Posterior vena cava (tissue), 2 donors: ENCODE measurements at places on chromosomes 16 and 17. TPM values are rescaled to one million over a fixed set of nuclear protein-coding genes. Genes with fewer than 3 reads are reported as not detected.
A peak's percentile ranks its signal among the peaks of the same experiment; 100 is the strongest.

- DNase-seq: no peak
Measured at GRCh38 chr16:30844671-30845449, 49.0 kb downstream of the BCL7C start.

- DNase-seq: no peak
Measured at GRCh38 chr17:71467719-71468118, 653.1 kb upstream of the SOX9 start.

- DNase-seq: no peak
Measured at GRCh38 chr16:2211923-2212347, 1.3 kb upstream of the BRICD5 start.

DNA sequence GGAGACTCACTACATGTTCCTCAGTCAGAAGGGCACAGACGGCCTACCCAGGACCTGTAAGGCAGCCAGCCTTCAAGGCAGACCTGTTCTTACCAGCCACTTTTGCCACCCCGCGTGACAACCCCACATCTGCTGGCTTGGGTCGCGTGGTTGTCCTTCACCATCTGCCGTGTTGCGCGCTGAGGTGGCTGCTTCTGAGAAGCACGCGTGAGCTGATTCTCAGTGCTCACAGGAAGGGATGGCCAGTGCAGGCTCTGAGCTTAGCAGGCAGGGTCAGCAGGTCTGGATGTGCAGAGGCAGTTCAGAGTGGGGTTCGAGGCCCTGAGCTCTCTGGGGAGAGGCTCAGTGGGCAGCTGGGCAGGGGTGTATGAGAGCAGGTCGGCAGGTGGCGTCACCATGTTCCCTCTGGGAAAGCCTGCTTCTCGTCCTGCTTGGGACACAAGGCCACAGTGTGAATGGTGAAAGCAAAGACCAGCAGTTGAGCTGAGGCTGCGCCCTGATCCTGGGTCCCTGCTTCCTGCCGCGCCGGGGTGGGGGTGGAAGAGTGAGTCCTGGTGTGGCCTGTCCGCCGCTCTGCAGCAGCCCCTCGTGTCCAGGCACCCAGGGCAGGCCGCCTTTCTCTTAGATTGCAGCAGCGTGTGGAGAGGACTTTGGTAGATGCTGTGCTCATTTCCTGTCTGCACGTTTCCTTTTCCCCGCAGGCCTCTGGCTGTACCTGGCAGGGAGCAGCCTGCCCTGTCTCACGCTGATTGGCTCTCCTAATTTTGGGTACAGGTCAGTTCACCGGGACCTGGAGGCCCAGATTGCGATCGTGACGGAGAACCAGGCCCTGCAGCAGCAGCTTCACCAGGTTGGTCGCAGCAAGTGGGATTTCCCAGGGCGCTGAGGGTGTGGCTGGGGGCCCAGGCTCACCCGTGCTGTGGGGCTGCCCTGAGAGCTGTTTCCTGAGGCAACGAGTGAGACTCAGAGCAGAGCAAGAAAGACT, 36.0 kb downstream of the PGS1 start:
- DNase-seq: no peak

GRCh38 chr17:79902146-79902791, 63.0 kb upstream of the CBX4 start:
- peak; percentile 49 for DNase-seq

DNA sequence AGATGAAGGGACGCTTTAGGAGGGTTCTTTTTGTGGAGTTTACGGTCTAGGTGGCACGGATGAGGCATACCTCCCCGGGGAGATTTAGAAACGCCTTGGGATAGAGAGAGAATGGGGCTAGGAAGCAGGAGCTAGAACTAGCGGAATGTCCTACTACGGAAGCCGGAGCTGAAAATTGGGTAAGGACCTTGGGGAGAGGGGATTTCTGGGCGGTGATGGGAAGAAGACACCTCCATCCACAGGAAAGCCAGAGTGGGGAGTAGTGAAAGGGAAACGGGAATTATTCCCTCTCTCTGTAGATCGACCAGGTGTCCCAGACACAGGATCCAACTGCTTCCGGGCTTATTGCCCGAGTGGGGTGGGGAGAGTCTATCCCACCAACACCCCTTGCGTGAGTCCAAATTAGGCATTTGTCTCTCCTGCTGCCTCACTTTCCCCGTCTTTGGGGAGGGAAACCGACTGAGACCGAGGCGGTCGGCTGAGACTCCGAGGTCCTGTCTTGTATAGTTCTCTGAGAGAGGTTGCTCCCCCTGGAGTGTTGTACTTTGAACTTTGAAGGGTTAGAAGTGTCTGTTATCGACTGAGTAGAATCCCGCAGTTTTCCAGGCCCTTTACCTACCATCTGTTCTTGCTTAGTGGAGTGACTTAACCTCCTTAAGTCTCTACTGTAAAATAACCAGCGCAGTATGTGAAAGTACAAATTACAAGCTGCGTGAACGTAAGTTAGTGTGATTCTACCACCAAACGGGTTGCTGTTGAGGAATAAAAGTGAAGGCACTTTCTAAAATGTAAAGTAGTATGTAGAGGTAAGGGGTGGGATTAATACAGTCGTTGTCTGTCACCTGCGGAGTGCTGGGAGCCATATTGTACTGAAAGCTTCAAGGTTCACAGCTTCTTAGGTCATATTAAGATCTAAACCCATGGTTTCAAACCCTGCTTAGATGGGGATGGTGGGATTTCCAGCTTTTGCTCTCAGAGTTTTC, 1.0 kb downstream of the RSPRY1 start:
- no peak for DNase-seq

The SMPD3 gene
- total RNA-seq: 0.19 TPM

The TBC1D16 gene
- total RNA-seq: 57.9 TPM

DNA sequence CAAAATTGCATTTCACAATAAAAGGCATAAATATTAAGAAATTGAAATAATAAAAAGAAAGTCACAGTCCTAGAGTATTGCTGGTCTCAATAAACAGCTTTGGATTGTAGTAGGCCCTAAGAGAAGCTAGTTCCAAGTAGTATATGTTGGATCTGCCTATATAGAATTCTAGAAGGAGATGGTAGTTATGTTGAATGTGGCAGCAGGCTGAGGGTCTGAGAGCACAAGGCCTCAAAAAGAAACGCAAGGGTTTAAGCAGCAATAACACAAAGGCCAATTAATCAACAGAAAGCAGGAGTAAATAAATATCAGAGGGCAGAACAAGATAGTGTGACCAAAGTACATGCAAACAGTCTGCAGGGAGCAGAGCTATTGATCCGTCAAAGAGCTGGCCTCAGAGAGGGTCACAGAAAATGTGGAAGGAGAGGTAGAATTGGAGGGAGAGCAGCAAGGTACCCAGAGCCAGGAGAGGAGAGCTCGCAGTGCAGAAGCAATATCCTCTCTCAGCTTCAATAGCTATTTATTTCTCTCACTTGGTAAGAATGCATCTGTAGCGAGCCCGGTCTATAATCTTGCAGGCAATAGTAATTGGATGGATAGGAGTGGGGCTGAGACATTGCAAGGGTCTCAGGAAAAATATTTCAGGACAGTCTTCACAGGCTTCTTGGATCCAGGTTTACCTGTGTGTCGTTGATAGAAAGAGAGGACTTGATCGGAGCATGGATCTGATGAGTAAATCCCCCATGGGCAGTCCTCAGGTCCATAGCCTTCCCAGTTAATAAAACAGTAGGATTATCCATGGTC, 25.1 kb upstream of the MED13 start:
- no peak for DNase-seq

The ABCA6 gene
- total RNA-seq: 58.6 TPM

- DNase-seq: no peak
Measured at GRCh38 chr17:76556765-76557367, 17.0 kb downstream of the PRCD start.

The CASKIN1 gene
- total RNA-seq: 0.05 TPM

The CTCF gene
- 27.6 TPM for total RNA-seq

DNA sequence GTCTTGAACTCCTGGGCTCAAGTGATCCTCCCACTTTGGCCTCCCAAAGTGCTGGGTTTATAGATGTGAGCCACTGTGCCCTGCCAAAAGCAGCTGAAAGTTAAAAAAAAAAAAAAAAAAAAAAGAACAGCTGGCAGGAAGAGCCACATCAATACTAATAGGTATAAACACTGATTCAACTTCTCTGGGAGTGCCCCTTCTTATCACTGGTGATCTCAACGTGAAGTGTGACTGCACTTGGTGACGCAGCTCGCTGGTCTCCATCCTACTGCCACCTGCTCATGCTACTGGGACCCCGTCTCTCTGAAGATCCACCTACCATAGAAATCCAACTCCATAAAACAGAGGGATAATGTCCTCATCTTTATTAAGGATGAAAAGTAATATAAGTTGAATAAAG, 40.8 kb downstream of the RNF157 start:
- no peak for DNase-seq

The KLHL10 gene
- 0.43 TPM for total RNA-seq

The TEKT5 gene
- 0.14 TPM for total RNA-seq

DNA sequence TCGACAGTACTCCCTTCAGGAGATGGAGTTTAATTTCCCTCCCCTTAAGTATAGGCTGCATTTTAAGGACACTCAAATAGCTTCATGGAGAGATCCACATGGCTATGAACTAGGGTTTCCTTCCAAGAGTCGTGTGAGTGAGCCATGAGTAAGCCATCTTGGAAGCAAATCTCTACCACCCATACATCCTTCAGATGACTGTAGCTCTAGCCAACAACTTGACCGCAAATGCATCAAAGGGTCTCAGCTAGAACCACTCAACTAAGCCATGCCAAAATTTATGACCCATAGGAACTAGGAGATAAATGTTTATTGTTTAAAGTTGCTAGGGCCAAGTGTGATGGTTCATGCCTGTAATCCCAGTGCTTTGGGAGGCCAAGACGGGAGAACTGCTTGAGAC, 43.4 kb downstream of the METTL16 start:
- DNase-seq: no peak

GRCh38 chr17:81397314-81398175, 2.3 kb downstream of the BAHCC1 start:
- no peak for DNase-seq

DNA sequence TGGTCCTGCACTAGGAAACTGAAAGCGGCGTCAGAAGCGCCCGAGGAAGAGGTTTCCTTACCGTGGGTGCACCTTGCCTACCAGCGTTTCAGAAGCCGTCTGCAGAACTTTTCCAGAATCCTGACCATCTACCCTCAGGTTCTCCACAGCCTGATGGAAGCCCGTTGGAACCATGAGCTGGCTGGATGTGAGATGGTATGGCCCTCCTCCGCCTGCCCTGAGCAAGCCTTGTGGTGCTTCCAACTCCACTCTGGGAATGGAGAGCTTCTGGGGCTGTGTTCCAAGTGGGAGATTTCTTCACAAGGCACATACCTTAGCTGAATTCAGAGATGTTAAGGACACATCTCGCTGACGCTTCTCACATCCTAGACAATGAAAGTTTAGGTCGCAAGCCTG, 51.8 kb upstream of the ENDOV start:
- DNase-seq: no peak

The CD300LF gene
- total RNA-seq: 0.48 TPM

DNA sequence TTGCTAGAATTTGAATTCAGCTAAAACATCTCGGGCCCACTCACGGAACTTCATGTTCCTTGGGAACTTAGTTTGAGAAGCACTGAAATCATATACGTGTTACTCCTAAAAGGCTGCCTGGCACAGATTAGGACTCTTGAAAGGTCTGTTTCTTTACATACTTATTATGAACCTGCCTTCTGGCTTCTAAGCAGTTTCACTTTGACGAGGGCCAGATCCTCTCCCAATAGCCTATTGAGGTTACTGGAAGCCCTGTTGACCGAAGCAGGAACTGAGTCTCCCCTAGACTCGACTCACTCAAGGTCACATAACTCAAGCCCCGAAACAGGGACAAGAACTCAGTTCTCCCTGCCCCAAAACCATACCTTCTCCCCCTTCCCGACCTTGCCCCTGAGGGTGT, 121.9 kb upstream of the PLCG2 start:
- DNase-seq: no peak

The PRAC1 gene
- total RNA-seq: not detected

The IGFALS gene
- total RNA-seq: 0.10 TPM

The BFAR gene
- total RNA-seq: 45.4 TPM

The SPN gene
- total RNA-seq: 3.7 TPM

DNA sequence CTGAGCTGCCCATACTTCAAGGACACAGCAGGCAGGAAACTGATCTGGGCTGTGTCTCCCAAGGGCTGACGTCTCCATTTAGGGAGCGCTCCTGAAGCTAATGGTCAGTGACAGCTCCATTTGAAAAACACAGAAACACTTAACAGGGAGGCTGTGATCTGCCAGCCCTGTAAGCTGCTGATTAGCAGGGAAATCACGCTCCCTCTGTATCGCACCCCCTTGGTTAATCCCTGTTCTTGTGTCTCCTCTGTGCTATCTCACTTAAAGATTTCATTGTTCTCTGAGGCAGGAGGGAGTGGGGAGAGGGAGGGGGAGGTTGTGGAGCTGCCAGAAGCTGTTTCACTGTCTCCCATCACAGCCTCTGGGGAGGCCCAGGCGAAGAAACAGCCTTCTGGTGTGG, 47.4 kb upstream of the CACNG3 start:
- no peak for DNase-seq

GRCh38 chr17:69123626-69124025, 18.1 kb downstream of the ABCA6 start:
- no peak for DNase-seq

GRCh38 chr17:75115555-75115954, 5.8 kb downstream of the ARMC7 start:
- no peak for DNase-seq

- no peak for DNase-seq
Measured at GRCh38 chr16:30068750-30069610, 3.4 kb downstream of the ALDOA start.

The HAS3 gene
- total RNA-seq: 0.88 TPM

- DNase-seq: no peak
Measured at GRCh38 chr17:65794572-65794971, 233.1 kb upstream of the AXIN2 start.

- no peak for DNase-seq
Measured at GRCh38 chr16:30380803-30381208, 1.6 kb downstream of the SEPTIN1 start.

GRCh38 chr17:44466339-44466738, 36.9 kb downstream of the GPATCH8 start:
- DNase-seq: no peak

GRCh38 chr16:14194721-14195120, 123.6 kb downstream of the MRTFB start:
- DNase-seq: no peak

GRCh38 chr16:89599902-89600301, 13.5 kb upstream of the DPEP1 start:
- DNase-seq: no peak

- DNase-seq: no peak
Measured at GRCh38 chr17:40915199-40915661, 22.2 kb downstream of the KRT23 start.

DNA sequence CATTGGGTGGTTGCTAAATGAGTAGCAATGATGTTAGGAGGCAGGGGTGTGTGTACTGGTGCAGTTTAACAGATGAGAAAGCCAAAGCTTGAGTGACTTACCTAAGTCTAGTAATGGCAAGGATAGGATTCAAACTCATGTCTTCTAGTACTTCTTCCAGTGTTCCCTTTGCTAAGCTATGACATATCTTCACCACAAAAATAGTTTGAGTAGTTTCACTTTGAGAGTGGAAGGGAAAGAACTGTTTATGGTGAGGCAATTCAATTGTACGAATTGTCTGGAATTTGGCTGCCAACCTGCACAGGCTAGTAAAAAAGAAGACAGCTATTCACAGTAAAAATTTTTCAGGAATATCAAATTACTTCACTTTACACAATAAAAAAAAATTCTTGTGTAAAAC, 138.0 kb downstream of the NLK start:
- DNase-seq: no peak

GRCh38 chr17:8153957-8154607, 1.9 kb upstream of the PER1 start:
- DNase-seq: peak; percentile 100
